ENCODE measurements at places on chromosomes 12 and 14.

GRCh38 chr12:117865505-117865904 is 103.3 kb downstream of the KSR2 start:
- no peak for DNase-seq

GRCh38 chr12:94263011-94263811 is 114.8 kb downstream of the PLXNC1 start:
- DNase-seq = no peak

DNA sequence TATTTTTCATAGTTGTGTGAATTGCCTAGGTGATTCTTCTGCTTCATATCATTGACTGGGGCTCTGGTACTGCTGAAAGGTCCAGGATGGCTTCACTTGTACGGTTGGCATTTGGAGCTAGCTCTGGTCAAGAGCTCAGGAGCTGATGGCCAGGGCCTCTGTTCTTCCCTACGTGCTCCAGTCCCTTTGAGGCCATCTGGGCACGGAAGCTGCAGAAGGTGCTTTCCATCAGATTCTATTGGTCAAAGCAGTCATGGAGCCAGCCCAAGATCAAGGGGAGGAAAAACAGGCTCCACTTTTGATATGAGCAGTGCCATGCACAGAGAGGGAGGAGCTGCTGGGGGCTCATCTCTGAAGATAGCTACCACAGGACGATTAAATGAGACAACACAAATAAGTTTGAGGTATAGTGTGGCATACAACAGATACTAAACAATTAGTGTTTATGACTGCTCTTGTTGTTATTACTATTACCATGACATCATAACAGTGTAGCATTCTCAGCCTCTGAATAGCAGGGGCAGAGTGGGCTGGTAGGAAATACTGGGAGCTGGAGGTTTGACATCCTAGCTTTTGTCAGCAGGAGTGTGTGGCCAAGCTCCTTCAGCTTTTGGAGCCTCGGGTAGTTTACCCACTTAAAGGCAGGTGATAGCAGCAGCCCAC is 10.4 kb downstream of the KRT83 start:
- no peak for DNase-seq

- DNase-seq = no peak
Observed at GRCh38 chr12:75508159-75508558, 3.2 kb downstream of the KRR1 start.

GRCh38 chr12:131710464-131711457 is at the start of gene SFSWAP:
Gene SFSWAP, plus strand, starts transcription at chr12:131711090. Its CDS starts 140 bp downstream, at chr12:131711230.
- peak; percentile 70 for DNase-seq

DNA sequence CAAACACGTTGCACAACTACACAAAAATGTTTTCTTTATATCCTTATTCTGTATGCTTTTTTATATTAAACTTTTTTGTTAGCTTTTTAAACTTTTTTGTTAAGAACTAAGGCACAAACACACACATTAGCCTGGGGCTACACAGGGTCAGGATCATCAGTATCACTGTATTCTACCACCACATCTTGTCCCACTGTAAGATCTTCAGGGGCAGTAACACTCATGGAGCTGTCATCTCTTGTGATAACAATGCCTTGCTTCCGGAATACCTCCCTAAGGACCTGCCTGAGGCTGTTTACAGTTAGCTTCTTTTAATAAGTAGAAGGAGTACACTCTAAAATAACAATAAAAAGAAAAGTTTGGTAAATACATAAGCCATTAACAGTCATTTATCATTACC is 42.2 kb downstream of the PLEKHA5 start:
- no peak for DNase-seq

DNA sequence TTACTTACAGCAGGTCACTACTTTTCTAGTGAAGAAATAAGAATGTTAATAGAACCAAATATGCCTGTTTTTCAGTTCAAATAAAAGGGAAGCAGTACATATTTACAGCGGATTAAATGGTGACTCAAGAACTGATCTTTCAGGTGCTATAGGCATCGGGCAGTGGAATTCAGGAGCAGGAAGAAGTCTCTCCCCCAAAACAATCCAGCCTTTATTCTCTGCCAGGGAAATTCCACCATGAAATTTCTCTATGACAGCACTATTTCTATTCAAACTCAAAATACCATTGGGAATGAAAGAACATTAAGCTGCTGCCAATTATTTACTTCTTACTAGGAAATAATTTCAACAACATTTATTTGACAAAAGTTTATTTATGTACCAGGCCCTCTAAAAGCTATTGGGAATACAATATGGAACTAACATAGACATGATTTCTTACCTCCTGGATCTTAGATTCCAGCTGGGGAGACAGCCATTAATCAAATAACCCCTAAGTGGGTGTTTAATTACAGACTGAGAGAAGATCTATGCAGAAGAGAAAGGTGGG is 60.3 kb upstream of the KRR1 start:
- no peak for DNase-seq

DNA sequence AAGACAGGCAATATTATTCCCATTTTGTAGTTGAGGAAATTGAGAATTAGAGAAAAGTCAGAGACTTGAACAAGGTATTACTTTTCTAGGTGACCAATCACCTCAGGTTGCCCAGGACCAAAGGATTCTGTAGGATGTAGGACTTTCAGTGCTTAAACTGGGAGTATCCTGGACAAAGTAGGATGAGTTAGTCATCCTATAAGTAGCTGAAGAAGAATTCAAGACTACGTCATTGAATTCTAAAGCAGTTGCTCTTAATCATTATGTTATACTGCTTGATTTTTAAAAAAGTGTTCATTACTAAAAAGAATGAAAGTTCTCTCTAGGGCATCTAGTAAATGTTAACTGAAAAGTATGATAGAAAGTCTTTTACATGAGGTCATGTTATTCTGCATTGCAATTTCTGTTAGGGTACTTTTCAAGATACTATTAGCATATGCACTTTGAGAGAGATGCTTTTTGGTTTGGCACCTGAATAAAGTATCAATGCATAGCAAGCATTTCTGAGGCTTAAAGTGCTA is 101.7 kb downstream of the RTN1 start:
- DNase-seq = no peak

- DNase-seq = no peak
Observed at GRCh38 chr12:120628919-120629318, 11.5 kb upstream of the CABP1 start.

- DNase-seq = no peak
Observed at GRCh38 chr14:33686856-33687255, 264.0 kb downstream of the EGLN3 start.

- DNase-seq = no peak
Observed at GRCh38 chr12:86948851-86949250, 692.7 kb upstream of the MGAT4C start.

GRCh38 chr14:33435911-33436689 is 497.4 kb downstream of the NPAS3 start:
- DNase-seq = no peak

- DNase-seq = no peak
Observed at GRCh38 chr14:51481643-51482042, 170.1 kb upstream of the FRMD6 start.

GRCh38 chr12:1603269-1603993 is 9.1 kb upstream of the FBXL14 start:
- DNase-seq = no peak

- no peak for DNase-seq
Observed at GRCh38 chr12:100345020-100345767, 11.7 kb upstream of the SLC17A8 start.

DNA sequence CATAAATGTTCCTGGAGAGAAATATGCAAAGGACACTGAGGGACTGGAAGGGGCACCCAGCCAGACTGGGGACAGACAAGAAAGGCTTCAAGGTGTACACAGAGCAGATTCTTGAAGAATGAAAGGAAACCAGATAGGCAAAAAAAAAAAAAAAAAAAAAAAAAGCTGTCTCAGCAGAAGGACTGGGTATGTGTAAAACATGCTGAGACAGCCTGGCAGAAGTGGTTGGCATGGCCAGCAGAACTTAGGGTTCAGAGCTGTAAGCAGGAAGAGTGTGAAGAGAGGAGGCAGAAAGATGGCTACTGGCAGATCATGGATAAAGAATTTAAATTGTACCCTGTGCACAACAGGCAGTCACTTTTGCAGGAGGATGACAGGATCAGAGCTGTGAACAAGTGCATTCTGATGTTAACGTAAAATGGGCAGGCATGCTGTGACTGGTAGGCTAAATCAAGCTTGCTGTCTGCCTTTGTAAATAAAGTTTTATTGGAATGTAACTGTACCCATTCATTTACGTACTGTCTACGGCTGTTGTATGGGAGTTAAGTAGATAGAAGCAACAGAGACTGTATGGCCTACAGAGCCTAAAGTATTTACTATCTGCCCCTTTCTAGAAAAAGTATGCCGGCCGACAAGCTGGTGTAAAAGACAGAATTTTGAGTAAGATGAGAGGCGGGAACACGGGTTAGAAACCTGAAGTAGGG is 42.2 kb downstream of the UBR7 start:
- DNase-seq = no peak

- DNase-seq = no peak
Observed at GRCh38 chr12:121495746-121496145, 85.1 kb downstream of the KDM2B start.

- no peak for DNase-seq
Observed at GRCh38 chr12:116714175-116714574, 23.7 kb downstream of the SPRING1 start.

GRCh38 chr14:87896393-87897380 is 96.3 kb downstream of the GALC start:
- peak; percentile 39 for DNase-seq

- no peak for DNase-seq
Observed at GRCh38 chr12:30930238-30930637, 3.7 kb downstream of the TSPAN11 start.

GRCh38 chr14:106790189-106791036 is 1264.0 kb downstream of the TMEM121 start:
- peak; percentile 55 for DNase-seq

DNA sequence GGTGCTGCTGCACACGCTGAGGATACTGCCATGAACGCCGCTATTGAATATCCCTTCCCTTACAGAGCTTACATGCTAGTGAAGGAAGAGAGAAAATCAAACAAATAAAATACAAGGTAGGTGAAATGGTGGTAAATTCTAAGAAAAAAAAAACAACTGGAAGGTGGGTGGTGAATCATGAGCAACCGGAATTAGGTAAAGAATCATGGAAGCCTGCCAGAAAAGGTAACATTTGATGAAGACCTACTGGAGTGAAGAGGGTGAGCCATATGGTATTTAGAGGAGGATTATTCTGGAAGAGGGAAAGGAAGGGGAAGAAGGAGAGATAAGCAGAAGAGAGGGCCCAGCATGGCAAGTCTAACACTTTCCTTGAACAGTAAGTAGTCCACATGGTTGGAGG is 76.1 kb downstream of the LRIG3 start:
- no peak for DNase-seq

DNA sequence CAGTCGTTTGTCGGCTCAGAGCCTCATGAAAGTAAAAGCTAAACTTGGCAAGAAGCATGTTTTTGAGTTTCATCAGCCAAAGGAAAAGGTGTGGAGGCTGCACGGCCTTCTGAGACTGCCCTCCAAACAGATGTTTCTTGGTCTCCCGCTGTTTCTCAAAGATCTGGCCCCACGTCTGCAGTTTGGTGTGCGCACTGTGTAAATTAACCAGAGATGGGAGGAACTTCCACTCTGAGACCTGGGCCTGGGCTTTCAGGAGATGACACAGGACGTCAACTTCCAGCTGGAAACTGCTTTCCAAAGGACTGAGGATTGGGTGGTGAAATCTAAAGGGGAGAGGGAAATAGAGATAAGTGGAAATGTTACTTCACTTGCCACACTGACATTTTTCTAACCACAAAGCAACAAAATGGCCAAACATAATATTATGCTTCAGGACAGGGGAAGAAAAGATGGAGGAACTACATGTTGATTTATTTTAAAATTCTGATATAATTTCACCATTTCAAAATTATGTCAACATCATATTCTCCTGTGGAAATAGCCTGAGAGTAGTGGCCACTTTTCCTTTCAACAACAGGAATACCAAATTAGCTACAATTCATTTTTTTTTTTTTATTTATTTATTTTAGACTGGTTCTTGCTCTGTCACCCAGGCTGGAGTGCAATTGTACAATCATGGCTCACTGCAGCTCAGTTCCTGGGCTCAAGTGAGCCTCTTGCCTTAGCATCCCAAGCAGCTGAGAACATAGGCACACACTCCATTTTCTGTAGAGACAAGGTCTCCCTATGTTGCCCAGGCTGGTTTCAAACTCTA is 27.6 kb downstream of the KICS2 start:
- DNase-seq = no peak

- DNase-seq = no peak
Observed at GRCh38 chr14:105761842-105762241, 235.5 kb downstream of the TMEM121 start.

DNA sequence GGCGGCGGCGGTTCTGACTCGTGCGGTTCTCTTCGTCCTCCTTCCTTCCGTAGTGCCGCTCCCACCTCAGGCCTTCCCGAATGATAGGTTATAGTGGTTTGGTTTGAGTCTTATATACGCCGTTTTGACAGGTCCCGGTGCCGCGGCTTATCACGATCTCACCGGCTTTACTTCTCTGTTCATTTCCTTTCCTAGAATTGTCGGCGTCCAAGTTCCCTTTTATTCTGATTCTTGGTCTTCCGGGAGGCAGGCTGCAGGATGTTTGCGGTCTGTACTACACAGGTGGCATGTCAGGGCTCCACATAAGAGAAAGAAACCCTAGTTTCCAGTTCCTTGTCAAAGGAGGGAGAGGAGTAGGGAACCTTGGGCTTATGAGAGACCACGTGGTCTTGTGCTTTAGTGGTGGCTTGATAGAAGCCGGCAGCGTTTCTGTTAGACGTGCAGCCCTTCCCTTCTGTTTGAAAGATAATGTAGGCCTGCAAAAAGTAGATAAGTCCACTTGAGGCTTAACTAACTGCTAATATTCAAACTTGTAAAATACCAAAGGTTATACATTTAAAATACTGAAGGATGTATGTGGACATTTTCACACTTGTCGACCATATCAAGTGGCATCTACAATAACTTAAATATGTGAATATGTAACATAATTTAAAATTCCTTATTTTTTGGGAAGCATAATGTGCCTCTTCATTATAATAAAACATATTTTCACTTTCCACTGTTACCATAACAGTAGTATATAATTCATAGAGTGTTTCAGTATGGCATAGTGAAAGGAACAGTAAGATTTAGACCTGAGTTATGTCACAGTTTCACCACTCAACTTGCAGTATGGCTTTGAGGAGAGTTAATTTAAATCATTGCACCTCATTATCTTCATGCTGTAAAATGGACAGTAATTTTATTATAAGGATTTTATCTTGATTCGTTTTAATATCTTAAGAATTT is 804 bp downstream of the USP15 start:
- DNase-seq = peak; percentile 5

DNA sequence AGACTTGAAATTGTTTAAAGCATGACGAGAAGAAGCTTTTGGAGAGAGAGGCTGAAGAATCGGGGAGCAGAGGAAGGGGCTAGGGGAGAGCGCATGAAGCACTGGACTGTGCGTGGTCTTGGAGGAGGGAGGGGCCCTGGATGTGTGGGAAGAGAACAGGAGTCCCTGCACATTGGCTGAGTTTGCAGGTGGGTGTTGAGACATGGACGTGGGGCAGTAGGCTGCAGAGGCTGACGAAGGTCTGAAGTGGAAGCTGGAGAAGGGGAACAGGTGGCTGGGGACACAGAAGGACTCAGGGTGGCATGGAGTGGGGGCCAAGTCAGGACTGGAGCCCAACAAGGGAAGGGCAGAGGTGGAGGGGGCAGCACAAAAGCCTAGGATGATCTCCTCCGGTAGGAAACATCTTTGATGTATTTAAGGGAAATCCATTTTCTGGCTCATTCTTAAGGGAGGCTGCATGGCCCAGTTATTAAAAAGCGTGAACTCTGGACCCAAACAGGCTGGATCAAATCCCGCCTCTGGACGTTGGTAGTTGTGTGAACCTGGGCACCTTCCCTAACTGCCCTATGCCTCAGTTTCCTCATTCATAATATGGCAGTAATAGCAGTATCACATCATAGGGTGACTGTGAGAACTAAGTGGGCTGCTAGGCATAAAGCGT is 29.0 kb downstream of the ADGRD1 start:
- no peak for DNase-seq

GRCh38 chr12:124747426-124748161 is 116.1 kb downstream of the SCARB1 start:
- no peak for DNase-seq

All from COR-L47 (cell line).